SK-N-DZ (cell line): ENCODE measurements at places on chromosomes 11 and 22.

GRCh38 chr11:6655790-6656583 lies at the start of gene DCHS1:
Gene DCHS1 (minus strand): TSS chr11:6655809. CDS start chr11:6641613, 14,196 bp downstream.
- peak; percentile 49 for DNase-seq

DNA sequence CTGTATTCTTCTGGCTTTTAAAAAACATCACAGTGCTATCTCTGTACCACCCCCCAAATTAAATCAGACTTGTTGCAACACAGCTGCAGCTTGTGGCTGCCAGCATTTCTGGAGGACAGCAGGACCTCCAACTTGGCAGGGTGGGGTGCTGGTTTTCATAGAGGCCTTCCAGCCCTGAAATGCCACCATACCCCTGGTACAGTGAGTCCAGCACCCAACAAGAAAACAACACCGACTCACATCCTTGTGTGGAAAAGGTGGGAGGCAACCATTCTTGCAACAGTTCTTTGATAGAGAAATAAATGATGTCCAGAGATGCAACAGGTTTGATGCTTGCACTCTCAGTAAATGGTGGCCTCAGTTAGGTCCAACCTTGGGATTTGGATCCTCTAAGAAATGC lies 96.0 kb downstream of the ABTB2 start:
- no peak for DNase-seq

DNA sequence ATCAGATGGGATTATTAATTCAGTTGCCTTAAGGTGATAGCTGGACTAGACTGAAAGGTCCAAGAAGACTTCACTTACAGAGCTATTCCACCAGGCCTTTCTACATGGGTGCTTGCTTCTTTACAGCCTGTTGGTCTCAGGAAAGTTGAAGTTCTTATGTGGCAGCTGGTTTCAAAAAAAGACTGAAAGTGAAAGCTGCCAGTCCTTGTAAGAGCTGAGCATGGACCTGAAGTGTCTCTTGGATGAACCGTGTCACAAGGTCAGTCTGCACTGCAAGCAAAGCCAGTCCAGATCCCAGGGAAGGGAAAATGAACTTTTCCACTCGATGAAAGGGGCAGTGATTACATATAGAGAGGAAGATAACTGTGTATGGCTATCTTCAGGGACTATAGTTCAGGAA lies 201.5 kb upstream of the LUZP2 start:
- no peak for DNase-seq

DNA sequence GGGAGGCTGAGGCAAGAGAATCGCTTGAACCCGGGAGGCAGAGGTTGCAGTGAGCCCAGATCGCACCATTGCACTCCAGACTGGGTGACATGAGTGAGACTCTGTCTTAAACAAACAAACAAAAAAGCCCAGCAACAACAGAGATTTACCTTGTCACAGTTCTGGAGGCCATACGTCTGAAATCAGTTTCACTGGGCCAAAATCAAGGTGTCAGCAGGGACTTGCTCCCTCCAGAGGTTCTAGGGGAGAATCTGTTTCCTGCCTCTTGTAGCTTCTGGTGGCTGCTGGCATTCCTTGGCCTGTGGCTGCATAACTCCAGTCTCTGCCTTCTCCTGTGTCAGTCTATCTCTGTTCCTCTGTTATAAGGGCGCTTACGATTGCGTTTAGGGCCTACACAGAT lies 1.5 kb downstream of the DDX10 start:
- no peak for DNase-seq

GRCh38 chr11:71491531-71491930 lies 35.5 kb upstream of the KRTAP5-7 start:
- no peak for DNase-seq

DNA sequence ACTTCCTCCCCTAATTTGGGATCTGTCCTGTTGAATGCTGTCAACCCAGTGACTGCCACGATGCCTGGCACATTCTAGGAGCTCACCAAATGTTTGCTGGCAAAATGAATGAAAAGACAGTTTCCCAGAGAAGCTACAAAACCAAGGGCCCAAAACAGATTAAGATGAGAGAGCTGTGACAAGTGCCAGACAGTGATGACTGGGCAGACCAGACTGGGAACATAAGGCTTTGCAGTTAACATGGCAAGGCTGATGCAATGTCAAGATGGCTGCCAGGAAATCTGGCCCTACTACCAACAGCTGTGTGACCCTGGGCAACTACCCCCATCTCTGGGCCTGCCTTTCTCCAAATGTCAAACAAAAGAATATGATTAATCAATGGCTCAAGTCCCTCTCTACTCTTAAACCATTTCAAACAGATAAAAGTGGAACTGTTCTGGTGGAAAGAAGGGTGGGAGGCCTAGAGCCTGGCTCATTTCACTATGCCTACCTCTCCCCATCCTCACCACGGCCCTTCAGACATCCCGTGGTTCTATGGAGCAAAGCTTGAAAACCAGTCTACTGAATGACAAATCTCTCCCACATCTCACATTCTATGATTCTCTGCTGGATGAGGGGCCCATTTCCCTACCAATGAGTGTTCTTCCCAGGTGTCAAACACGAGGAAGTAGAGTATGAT lies 12.8 kb downstream of the AP1B1 start:
- DNase-seq = no peak

- no peak for DNase-seq
These were observed 57.0 kb downstream of the OR10A6 start for GRCh38 chr11:7874056-7874455.

DNA sequence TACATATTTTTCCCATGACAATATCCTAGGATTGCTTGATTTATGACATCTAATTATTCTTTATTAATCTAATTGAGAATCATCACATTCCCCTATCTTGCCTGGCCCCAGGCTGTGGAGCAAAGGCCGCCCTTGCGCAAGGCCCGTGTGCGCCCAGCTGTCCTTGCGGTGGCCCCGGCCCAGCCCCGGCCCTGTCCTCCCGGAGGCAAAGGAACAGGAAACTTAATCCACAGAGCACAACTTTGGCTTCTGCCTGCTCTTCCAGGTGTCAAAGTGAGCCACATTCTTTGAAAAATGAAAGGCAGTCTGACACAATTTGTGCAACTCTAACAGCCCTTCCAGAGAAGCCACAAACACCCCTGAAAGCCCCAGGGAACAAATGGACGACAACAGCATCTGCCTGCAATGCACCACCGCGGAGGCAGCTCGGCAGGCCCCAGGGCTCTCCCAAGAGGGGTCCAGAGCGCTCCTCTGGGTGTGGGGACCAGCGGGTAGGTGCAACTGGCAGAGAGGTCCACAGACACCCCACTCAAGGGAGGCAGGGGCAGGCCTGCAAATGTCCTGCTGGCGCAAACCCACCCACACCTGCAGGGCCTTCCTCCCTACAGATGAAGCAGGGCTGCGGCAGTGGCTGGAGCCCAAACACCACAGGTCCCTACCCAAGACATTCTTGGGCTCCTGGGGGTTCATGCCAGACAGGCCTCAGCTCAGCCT lies 30.3 kb downstream of the GNB1L start:
- no peak for DNase-seq

GRCh38 chr11:122897606-122898210 lies 15.1 kb downstream of the JHY start:
- DNase-seq = no peak

- no peak for DNase-seq
These were observed 31.0 kb downstream of the NAP1L4 start for GRCh38 chr11:2961080-2961479.

DNA sequence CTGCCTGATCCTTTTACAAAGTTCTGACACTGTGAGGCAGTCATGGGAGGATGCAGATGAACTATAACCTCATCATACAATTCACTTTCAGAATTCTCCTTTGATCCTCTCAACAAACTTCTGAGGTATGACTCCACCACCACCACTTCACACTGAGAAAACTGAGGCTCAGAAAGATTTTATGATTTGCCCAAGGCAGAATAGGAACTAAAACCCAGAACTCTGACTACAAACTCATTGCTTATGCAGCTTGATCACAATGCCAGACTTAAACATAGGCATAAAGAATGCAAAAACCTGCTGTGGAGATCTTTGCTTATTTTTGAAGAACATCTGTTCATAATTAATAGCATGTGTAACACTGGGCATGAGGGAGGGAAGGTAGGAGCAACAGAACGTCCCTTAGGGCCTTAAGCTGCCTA lies 20.4 kb downstream of the FAM168A start:
- DNase-seq = no peak

DNA sequence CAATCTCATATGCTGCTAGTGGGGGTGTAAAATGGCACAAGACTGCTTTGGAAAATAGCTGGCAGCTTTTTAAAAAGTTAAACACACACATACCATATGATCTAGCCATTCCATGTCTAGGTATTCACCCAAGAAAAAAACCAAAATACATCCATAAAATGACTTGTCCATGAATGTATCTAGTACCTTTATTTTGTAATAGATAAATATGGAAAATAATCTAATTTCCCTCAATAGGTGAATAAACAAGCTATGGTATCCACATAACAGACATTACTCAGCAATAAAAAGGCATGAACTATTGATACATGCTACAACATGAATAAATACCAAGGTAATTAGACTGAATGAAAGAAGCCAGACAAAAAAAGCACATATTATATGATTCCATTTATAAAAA lies 22.9 kb downstream of the RNF141 start:
- DNase-seq = no peak

DNA sequence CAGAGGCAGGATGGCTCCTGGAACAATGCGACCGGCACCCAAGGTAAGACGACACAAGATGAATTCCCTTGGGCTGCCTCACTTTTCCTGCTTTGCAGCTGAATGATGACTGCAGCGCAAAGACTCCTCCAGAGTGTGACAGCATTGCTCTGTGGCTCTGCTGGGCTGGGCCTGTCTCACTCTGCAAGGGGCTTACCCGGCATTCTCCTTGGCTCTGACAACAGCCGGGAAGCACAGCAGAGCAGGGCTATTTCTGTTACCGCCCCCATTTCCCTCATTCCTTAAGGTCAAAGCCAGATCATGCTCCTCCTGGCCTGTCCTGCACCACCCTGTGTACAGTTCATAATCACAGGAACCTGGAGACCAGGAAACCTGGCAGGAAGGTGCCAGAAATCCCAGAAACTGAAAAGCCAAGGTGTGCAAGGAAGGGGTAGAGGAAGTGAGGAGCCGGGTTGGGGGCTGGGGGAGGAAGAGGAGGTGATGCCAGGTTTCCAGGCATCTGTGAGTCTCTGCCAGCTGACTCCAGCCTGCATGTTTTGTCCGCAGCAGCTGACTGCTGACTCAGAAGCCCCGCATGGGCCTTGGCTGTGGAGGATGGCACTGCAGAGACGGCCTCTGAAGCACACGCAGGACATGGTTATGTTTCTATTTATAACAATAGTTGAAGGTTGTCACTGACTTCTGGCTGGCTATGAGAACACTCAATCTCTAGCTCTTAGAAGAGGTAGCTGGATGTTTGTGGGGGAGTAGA lies 113.6 kb downstream of the MICAL3 start:
- peak; percentile 75 for DNase-seq

DNA sequence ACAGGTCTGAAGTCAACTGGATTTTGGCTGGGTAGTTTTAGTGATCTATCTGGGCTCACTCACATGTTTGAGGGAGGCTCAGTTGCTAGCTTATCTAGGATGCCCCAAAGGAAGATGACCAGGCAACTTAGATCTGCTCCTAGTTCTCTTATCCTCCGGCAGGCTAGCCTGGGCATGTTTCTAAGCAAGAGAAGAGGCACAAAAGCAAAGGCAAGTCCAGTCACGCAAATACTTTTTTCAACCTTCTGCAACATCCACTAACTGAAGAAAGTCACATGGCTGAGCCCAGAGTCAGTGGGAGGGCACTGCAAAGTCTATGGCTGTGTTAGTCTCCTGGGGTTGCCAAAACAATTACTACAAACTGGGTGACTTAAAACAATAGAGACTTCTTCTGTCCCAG lies 32.9 kb upstream of the FSHB start:
- DNase-seq = no peak

DNA sequence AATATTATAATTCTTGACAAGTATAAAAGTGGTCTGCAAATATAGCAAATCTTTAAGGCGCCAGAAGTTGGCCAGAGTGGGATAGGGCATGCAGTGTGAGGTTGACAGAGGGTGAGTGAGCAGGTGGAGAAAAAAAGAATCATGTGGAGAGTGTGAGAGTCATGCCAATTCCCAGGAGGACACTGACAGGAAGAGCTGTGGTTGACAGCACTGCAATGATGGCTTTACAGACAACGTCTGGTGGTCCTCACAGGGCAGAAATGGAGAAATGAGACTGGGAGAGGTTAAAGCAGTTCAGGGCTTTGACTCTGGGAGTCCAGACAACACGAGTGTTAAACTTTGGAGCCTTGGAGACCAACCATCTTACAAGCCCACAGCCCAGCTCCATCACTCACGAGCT lies 34.9 kb downstream of the SERPIND1 start:
- DNase-seq = no peak

- DNase-seq = no peak
These were observed 4.8 kb upstream of the FXYD6 start for GRCh38 chr11:117881217-117881616.

GRCh38 chr11:47889714-47890441 lies 41.7 kb upstream of the NUP160 start:
- no peak for DNase-seq

- peak; percentile 61 for DNase-seq
These were observed 106.8 kb downstream of the RBFOX2 start for GRCh38 chr22:35921777-35922176.
